ENCODE measurements at places on chromosomes 1 and 21.
A peak's percentile ranks its signal among the peaks of the same experiment; 100 is the strongest.

GRCh38 chr1:171899838-171900237 is 58.5 kb downstream of the DNM3 start:
- no peak for DNase-seq

- DNase-seq = no peak
These were observed 27.7 kb downstream of the ACOT11 start for GRCh38 chr1:54575605-54576290.

- no peak for DNase-seq
These were observed 444.2 kb upstream of the LRRC7 start for GRCh38 chr1:69123486-69123885.

DNA sequence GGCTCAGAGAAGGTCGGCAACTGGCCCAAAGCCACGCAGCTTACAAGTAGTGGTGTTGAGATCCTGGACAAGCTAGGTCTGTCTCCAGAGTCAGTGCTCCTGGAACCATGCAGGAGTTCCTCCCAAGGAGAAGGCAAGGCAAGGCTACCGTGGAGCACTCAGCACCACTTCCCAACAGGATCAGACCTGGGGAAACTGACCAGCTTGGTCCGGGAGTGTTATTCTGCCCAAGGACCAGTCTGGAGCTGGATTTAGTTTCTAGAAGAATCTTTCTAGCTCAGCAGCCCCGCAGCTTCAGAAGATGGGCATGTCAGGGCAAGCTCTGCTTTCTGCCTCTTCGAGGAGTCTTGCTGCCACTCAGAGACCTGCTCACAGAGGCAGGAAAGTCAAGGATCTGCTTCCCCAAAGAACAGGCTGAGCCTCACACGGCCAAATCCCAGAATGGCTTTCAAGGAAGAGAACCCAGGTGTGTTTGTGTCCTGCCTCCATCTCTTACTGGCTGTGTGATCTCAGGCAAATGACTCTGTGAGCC is 302.8 kb downstream of the MATN1 start:
- DNase-seq = peak; percentile 30

- DNase-seq = no peak
These were observed 32.3 kb downstream of the CD58 start for GRCh38 chr1:116538544-116538943.

DNA sequence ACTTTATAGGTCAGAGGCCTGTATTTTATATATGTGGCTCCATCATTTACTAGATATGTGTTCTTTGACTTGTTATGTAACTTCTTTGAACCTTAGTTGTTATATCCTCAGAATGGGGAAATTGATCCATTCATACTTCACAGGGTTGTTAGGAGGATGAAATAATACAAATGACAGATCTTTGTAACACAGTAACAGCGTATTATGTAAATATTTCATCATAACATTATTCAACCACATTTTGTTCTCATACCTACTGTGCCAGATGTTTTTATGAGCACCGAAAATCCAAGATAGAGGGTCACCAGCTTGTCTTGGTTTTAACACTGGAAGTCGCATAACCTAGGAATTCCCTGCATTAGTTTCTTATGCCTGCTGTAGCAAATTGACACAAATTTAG is 3.3 kb downstream of the SUCO start:
- DNase-seq = no peak

- no peak for DNase-seq
These were observed 84.5 kb upstream of the POU3F1 start for GRCh38 chr1:38131024-38131585.

DNA sequence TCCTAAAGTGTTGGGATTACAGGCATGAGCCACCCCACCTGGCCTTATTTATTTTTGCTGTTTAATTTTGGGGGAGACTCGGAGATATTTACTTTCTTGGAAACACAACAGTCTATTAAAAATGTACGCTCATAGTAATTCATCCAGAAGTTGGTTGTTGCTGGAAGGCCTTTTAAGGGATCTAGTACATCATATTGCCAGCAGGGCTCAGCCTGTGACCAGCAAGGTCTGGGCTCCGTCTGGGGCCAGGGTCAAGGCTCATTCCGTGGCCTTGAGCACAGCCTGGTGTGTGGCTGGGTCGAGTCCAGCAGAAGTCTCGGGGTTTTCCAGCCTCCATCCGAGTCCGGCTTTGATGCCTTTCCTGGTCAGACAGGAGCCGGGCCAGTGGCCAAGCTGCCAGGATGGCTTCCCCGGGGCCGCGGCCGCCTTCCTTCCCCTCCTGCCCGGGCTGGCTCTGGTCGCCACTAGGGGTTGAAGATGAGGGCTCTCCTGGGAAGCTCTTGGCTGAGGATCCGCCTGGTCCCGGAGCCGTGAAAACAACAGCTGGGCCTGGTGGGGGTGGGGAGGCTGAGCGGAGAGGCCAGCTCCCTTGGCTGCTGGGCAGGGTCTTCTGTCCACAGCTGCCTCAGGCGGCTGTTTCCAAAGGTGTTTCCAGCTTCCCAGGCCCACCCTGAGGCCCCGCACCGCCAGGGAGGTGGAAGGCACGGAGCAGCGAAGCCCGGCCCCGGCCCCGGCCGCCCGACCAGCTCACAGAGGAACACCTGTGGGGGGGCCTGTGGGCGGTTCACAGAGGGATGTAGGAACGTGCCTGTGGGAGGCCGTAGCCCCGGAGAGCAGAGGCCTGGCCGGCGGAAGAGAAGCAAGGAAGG is 5.1 kb upstream of the VWA1 start:
- no peak for DNase-seq

DNA sequence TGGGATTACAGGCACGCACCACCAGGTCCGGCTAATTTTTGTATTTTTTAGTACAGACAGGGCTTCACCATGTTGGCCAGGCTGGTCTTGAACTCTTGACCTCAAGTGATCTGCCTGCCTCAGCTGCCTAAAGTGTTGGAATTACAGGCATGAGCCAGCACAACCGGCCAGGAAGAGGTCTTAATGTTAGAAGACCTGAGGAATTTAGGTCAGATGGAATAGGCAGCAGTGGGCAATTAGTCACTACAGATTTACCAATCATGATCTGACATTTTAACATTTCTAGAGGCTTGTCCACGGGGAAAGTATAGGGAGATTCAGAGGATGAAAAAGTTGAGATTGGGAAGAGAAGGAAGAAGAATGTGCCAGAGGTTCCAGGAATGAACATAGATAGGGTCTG is 8.9 kb upstream of the APP start:
- no peak for DNase-seq

GRCh38 chr1:23865543-23865930 is 2.6 kb downstream of the FUCA1 start:
- no peak for DNase-seq

GRCh38 chr1:209648931-209649776 is 3.1 kb downstream of the LAMB3 start:
- no peak for DNase-seq

DNA sequence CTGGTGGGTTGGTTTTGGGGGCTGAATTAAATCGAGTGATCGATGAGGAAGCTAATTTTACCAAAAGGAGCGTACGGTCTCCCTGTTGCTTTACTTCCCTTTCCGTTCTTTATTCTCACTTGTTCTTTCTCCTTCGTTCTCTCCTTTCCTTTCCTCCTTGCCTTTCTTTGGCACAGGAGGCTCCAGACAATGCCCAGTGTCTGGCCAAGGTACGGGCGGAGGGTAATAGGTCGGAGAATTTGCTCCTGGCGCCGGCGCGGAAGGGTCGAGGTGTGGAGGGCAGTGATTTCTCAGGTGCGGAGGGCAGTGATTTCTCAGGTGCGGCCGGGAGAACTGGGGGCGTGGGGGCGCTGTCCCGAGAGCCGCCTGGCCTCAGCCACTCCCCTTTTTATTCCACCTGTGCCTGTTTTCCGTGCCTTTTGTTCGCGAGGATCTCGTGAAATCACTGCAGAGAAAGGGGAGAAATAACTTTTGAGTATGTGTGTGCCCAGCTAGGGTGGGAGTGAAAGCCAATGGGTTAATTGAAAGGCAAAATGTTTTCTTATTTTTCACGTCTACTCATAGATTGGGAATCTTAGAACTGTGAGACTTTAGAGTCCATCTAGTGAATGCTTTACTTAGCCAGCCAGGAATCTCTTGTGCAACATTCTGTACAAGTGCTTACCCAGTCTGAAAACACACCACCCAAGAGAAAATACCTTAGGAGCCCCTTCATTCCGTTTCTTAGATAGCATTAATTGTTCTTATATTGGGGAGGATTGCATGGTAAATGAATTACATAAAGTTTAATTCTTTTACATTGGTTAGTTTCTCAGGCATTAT is 1.3 kb downstream of the FNBP1L start:
- no peak for DNase-seq

GRCh38 chr1:237888143-237888542 is 2.6 kb downstream of the ZP4 start:
- DNase-seq = no peak

DNA sequence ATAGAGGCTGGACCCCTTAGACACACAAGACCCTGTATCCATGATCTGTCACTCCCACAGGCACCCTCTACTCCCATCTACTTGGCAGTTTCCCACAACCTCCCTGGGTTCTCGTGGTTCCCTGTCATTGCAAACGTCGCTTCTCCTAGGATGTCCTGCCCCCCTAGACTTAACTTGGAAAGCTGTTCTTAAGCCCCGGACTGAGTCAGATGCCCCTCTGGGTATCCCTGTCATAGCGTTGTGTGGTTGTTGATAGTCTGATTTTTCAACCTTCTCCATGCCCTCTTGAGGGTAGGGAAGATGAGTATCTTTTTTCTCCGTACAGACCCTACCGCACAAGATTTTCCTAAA is 11.8 kb downstream of the RCC1 start:
- DNase-seq = peak; percentile 67

- no peak for DNase-seq
These were observed 118.1 kb upstream of the PPP2R5A start for GRCh38 chr1:212167098-212167497.

- DNase-seq = no peak
These were observed 3.1 kb downstream of the VPS26C start for GRCh38 chr21:37263827-37264600.

- peak; percentile 71 for DNase-seq
These were observed 367 bp downstream of the WNT2B start for GRCh38 chr1:112509005-112509659.

- no peak for DNase-seq
These were observed 254.1 kb upstream of the PROX1 start for GRCh38 chr1:213733705-213734104.

DNA sequence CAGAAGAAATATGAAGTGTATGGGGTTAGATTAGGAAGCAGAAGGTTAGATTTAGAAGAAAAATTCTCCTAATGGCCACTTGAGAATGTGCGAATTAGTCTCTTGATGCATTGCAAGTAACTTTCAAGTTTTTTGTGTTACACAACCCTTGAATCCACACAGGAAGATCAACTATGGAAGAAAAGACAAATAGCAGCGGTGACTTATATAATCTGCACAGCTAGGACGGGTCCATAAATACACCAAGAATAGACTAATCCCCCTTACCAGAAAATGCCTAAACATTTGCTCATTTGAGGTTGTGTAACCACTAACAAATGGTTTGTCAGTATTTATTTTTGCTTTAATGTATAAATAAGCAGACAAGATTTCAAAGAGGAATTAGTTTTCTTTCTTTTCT is 182.6 kb downstream of the TGFB2 start:
- DNase-seq = no peak

- DNase-seq = no peak
These were observed 108.1 kb downstream of the RNF220 start for GRCh38 chr1:44513111-44513510.

- DNase-seq = no peak
These were observed 25.1 kb downstream of the C1orf116 start for GRCh38 chr1:207007352-207008033.

DNA sequence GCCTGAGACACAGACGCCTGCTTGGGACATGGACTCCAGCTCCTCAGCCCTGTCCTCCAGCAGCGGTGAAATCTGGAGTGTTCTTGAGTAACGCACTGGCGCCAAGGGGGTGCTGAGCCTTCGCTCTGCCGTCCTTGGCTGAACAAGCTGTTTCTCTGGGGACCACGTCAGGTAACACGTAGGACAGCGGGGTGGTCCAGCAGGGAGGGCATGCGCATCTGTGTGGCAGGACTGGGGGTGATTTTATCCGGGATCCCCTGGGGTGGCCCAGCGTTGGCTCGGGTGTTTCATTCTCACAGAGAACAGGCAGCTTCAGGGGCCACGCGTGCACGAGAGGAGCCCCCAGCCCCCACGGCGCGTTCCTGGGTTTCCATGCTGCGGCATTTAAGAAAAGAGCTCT is 61.2 kb downstream of the AGPAT3 start:
- DNase-seq = no peak

- no peak for DNase-seq
These were observed 203.7 kb downstream of the PLA2G4A start for GRCh38 chr1:187032316-187032981.

DNA sequence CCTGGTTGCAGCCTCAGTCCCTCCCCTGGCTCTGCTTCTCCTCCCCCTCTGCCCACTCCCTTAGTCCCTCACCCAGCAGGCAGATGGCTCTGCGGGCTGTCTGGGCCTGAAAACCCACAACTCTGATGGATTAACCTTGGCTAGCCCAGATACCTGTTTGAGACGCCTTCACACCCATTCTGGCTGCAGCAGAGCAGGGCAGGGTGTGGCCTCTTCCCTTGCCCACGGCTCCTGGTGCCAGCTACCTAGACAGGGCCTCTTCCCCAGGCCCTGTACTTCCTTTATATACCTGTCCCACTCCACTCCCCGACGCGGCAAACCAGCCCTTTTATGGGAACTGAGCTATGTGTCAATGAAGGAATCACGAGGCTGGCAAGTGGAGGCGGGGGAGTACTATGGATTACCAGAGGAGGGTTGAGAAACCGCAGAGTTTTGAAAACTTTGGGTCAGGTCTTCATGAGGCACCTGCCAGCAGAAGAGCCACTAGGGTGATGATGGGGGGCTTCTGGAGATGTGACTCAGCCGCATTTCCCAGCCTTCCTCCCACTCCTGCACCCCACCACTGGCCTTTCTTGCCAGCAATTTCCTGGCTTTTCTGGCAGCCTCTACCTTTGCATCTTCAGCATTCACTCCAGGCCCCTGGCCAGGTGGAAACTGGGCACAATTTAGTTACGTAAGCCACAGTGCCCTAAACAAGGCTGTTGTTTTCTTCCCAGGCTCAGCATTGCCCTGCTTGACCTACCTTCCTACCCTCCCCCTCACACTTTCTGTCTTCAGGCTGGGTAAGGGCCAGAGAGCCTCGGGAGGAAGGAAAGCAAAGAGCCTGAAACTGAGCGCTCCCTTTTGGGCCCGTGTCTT is at the start of gene CHI3L1:
Gene CHI3L1 (minus strand): TSS at position 259 of the 858 bp plus-strand sequence. CDS start 81 bp downstream, at position 178.
- DNase-seq = no peak

DNA sequence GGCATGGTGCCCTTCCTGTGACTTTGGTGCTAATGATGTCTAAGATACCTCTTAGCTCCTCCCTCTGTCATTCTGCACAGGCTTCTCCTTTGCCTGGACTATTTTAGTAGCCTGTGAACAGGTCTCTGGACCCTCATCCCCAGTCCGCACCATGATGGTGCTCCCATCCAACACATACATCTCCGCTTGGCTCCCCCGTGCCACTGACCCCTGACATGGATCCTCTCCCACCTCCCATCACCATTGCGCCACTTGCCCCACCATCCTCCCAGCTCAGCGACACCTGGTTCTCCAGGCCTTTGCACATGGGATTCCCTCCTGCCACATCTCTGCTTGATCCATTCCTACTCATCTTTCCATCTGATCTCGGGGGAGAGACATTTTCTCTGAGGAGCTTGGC is 33.9 kb downstream of the RUNX3 start:
- no peak for DNase-seq

- DNase-seq = no peak
These were observed 86.9 kb upstream of the SPAG17 start for GRCh38 chr1:118271883-118272282.

Data from activated CD8-positive, alpha-beta memory T cell treated with anti-CD3 and anti-CD28 coated beads for 24 hours (primary cell).